ENCODE measurements at places on chromosomes 6 and 20.

- DNase-seq, result no peak
Observed at GRCh38 chr6:82893889-82894652, 171.6 kb downstream of the UBE3D start.

DNA sequence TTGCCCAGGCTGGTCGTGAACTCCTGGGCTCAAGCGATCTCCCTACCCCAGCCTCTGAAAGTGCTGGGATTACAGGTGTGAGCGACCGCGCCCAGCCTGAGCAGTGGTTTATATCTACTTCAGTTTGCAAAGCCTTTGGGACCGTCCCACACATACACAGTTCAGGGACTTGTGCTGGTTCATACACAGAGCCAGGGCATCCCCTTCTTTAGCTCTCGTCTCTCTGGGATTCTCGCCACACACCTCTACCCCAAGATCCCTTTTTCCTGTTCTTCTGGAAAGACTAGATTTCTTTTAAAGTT lies 12.5 kb downstream of the CAP2 start:
- no peak for DNase-seq

- DNase-seq, result no peak
Observed at GRCh38 chr6:56490993-56491392, 151.7 kb downstream of the DST start.

GRCh38 chr20:24572140-24572539 lies 102.7 kb downstream of the SYNDIG1 start:
- no peak for DNase-seq

GRCh38 chr6:70041411-70041810 lies 175.1 kb downstream of the COL19A1 start:
- no peak for DNase-seq

DNA sequence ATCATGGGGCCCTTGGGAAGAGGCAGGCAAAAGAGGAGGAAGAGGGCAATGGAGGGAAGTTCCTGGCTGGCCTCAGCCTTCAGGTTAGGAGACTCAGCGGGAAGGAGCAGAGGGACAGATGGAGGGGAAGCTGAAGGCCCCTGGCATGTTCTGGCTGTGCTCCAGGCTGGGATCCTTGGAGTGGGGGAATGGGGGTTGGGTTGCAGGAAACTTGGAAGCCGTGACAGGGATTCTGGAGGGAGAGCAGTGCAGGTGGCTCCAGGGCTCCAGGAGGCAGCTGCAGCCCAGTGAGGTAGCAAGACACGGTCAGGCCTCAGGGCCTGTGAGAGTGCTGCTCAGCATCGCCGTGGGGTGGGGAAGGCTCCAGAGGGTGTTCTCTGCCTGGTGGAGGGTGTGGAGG lies 64.6 kb upstream of the SCP2D1 start:
- DNase-seq, result no peak

- DNase-seq, result no peak
Observed at GRCh38 chr20:309306-309840, 12.0 kb downstream of the ZCCHC3 start.

DNA sequence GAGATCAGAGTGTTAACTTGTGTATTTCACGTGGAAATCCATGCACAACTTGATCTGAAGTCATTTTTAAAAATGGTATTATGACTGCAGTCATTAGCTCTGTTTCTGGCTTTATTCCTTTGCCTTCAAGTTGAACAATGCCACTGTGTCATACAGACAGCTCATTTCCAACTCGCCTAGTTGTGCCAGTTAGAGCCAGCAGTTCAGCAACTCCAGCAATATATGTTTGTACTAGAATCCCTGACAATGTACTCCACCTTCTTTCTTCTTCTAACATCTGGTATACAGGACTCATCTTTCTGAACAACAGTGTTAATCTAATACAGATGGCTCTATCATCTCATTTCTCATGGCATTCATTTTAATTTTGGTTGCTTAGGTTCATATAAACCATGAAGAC lies 418.3 kb upstream of the POU3F2 start:
- DNase-seq, result no peak

DNA sequence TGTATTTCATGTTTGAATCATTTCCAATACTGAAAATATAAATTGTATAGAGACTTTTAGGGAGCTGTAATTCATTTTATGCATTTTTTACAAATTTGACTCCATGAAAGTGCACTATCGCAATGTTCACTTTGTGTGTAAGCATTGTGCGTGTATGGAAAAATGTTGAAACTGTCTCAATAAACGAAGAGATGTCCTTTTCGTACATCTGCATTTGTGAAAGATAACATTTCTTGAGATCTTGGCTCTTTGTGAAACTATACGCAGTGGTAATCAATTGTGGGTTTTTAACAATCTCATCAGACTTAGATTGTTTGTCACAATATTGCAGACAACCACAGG lies 18.6 kb upstream of the ZBP1 start:
- DNase-seq, result no peak

GRCh38 chr6:93801101-93801847 lies 381.9 kb upstream of the EPHA7 start:
- DNase-seq, result no peak

DNA sequence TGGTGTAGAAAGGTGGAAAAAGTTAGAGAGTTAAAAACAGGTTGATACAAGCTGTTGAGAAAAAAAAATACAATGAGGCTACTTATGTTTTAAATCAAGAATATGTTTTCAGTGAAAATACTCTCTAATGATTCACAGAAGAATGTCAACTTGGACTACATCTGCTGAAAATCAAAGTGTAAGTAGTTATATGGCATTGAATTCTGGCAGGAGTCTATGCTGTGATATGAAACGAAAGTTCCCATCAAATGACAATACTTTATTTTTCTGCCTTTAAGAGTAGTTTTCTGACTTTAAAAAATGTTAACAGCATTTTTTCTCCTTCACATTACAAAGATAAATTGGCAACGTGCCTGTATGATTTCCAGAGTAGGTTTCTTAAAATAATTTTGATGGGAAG lies 158.3 kb downstream of the EYA4 start:
- no peak for DNase-seq

DNA sequence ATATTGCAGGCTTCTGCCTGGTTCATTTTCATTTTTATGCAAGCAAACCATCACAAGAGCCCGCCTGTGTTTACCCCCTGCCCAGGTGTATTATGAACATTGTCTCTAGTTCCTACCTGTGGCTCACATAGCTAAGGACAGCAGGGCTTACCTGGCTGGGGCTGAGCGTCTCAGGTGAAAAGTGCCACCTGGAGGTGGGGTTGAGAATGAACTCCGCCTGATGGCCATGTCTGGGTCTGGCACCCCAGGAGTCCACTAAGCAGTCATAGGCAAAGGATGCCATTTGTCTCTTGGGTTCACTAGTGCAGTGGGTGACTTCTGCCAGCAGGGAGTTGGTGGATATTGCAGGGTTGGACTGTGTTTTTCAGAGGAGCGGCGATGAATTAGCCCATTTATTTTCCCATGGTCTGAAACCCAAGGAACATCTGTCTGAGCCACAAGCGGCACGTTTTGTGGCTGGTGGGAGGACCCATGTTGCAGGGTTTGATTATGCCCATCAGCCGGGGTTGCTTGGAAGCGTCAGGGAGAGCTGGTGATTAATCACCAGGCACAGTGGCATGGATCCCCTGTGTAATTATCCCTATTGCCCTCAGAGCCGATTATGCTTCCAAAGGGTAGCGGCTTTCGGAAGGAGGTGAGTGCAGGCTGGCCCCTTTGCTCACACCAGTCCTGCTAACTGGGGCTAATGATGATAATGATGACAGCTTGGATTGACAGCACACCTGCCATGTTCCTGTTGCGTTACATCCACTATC lies 92.1 kb downstream of the CDH26 start:
- no peak for DNase-seq

DNA sequence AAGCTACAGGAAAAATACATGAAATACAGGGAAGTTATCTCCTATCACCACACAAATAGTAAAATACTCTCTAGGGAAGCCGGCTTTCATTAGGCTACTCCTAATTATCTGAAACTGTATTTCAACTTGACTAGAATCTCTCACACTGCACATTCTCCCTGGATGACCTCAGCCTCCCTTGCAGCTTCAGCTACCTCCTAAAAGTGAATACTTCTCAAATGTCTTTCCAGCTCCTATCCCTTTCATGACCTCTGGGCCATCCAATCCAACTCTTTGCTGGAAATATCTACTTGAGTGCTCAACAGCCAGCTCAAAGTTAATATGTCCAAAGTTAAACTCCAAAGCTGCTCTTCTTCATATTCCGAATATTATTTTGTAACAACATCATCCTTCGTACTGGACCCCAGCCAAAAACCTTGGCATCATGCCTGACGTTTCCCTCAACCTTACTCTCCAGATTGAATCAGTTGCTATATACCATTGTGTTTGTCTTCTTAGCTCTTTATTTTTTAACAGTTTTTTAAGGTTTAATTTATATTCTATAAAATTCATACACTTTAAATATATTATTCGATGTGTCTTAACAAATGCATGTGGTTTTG lies 29.4 kb upstream of the KIF6 start:
- DNase-seq, result no peak

- DNase-seq, result no peak
Observed at GRCh38 chr6:75230484-75231325, 12.9 kb downstream of the COX7A2 start.

- no peak for DNase-seq
Observed at GRCh38 chr20:13960525-13960924, 29.9 kb downstream of the SEL1L2 start.

DNA sequence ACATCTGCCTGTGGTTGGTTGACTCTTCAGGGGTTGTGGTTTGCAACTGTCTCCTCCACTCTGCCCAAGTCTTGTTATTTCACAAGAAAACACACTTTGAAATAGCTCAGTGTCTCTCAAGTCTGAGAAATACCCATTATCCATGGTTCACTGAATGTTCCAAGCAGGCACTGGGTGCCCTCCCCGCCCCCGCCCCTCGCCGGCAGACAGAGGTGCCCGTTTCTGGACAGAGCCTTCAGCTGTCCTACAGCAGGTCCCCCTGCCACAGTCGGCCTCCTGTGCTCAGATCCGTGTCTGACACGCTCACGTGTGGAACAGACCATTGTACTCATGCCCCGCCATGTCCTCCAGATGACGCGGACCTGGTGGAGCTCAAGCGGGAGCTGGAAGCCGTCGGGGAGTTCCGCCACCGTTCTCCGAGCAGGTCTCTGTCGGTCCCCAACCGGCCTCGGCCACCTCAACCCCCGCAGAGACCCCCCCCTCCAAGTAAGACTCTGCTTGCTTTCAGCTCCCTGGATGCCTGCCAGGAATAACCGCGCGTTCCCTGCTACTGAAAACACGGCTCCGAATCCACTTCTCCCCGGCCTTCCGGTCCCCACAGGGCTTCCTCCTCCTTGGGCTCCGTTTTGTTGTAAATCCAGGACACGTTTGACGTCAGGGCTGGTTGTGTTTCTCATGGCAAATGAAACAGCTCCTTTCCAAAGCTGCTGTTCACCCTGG lies 81.4 kb downstream of the SERAC1 start:
- DNase-seq, result no peak

- DNase-seq, result no peak
Observed at GRCh38 chr6:52529311-52529710, 47.5 kb downstream of the TRAM2 start.

DNA sequence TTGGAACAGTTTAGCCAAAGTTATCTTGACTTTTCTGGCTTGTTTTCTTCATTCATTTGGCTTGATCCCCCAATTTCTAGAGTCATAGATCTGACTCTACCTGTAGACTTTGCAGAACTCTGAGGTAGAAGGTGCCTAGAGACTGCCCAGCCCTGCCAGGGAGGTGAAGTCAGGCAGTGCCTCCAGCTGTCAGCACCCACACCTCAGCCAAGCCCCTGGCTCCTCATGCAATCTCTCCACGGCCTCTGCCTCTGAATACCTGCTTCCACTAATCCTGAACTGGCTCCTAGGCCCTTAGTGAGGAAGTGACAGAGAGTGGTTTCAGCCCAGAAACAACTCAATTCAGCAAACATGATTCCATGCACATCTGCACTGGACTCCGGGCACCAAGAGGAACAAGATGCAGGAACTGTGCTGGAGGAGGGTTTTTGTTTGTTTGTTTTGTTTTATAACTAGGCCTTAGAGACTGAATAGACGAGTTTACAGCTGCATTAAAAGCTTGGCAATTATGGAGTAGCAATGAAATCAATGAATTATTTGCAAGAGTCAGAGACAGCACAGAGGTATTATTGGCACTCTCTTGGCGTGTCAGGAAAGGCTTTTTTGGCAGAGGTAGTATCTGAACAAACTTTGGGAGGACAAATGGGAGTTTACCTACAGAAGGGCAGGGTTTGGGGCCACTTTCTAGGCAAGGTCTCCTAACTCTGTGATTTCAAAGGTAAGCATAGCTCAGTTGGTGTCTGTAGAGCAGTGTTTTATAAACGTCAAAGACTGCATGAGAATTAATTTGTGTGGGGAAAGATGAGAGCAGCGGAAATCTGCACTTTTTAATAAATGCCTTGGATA lies 25.2 kb downstream of the TGM3 start:
- DNase-seq, result no peak

DNA sequence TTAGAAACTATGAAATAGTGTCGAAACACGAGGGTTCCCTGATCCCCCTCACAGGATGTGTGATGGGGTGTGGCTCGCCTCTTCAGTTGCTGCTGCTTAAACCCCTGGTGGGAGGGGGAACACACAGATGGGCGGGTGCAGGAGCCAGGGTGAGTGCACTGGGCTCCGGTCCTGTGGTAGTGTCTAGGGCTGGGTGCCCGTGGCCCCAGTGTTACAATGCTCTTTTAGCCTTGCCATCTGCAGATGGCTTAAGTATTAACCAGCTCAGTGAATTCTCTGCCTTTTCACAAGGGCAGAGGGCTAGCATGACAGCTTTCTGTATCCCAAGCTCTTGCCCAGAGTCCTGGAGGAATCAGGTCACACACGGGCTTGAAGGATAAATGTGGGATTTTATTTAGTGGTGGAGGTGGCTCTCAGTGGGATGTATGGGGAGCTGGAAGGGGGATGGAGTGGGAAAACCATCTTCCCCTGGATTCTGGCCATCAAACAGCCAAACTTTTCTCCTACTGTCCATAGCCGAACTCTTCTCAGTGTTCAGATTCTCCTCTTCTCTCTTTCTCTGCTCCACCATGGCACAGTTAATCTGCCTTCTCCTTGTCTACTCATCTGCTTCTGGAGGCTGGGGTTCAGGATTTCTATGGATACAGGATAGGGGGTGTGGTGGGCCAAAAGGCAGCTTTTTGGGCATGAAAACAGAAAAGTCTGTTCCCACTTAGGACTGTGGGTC lies 659.0 kb downstream of the EPM2A start:
- DNase-seq, result no peak

DNA sequence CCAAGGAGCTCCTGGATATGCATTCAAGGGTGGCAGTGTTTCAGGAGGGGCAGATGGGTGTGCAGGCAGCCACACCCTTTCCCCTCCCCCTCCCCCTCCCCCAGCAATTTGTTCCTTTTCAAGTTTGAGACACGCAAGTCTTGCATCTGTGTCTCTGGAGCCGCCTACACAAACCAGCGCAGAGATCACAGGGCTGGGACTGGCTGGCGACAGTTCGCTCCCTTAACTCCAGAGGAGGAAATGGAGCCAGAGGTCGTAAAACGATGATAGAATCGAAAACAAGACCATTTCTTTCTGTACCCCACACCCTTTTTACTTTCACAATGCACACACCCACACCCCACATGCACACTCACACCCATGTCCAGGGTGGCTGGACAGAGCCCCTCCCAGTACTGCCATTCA lies 163.1 kb downstream of the LY86 start:
- peak; percentile 20 for DNase-seq

DNA sequence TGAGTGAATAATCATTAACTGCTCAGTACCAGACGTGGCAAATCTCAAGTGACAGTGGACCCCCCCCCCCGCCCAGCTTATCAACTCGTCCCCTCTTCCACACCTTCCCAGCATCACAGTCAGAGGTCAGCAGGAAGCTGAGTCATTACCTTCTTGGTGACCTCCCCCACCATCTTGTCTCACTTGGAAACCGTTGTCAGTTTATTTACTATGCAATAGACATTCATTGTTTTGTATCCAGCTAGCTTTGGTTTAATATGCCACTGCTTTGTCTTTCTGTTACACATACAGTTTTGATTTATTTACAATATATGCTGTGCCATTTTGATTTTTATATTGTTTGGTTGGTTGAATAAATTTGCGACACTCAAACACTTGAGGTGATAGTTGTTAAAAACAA lies 158.1 kb downstream of the QKI start:
- no peak for DNase-seq

Measured in stimulated activated CD4-positive, alpha-beta T cell treated with anti-CD3 and anti-CD28 coated beads, Interleukin-15, amount 100 ng/mL, for 48 hours (primary cell).